ENCODE measurements at places on chromosomes 13 and 19. TPM values are rescaled to one million over a fixed set of nuclear protein-coding genes. Genes with fewer than 3 reads are reported as not detected.

DNA sequence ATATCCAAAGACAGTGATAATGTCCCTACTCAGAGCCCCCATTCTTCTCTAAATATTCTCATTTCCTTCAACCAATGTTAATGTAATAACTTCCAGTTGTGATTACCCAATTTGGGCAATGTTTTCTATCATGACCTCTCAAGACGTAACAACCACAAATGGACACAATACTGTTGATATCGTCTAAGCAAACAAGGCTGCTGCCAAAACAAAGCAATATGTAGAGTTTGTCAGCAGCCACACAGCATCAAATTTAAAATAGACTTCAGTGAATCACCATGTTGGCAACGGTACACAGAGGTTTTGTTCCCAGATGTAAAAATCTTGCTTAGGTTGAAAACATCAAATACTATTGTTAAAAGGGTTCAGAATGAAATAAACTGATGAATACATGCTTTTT is 205.1 kb downstream of the DACH1 start:
- no peak for DNase-seq

- DNase-seq, result no peak
Observed at GRCh38 chr13:113859311-113860050, 4.4 kb downstream of the GAS6 start.

- peak; percentile 32 for DNase-seq
Observed at GRCh38 chr13:26707122-26708006, 53.2 kb downstream of the GPR12 start.

GRCh38 chr13:93058301-93058700 is 168.3 kb upstream of the GPC6 start:
- no peak for DNase-seq

GRCh38 chr19:52566588-52566987 is 3.5 kb upstream of the ZNF701 start:
- DNase-seq, result peak; percentile 55

DNA sequence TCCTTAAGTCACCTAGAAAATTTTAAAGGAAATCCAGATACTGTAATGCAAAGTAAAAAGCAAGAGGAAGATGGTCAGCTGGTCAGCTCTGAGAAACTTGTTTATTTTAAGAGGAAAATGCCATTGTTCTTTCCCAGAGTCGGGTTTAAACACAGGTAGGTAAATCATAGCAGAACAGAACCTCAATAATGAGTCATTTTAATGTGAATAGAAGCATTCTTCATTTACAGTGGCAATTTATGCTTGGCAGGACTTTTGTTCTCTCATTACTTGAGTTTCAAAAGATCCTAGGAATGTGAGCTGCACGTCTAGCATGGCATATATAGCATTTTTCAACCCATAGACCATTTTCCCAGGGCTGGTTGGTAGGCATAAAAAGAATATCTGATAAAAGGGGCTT is 132.3 kb downstream of the LIG4 start:
- no peak for DNase-seq

- DNase-seq, result no peak
Observed at GRCh38 chr19:36330216-36330615, 48.8 kb downstream of the ZFP14 start.

DNA sequence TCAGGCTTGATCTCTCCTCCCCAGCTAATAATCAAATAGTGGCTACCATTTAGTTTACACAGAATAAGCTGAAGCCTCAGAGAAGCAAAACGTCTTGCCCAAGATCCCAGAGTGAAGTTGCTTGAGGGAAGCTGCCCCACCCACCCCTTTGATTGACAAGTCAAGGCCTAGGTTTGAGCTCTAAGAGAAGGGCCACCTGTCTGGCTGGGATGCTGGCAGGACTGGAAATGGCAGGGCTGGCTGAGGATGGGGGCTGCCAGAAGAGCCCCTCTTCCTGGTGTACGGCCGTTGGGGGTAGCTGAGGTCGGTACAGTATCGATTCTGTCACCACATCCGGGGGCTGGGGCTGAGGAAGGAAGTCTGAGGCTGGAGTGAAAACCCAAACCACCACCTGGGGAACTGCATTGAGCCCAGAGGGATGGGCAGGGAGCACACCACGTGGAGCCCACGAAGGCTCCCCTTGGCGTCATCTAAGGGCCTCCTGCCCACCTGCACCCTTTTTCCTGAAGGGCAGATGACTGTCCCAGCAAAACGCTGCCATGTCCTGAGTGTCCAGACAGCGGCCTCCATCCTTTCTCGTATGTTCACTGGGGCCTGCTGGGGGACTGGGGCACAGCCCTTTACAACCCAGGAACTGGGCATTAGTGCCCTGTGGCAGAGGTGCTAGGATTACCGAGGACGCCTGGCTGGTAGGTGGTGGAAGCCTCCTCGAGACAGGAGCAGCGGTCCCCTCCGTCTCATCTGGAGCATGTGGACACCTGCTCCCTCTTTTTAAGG is 1.4 kb upstream of the PRKD2 start:
- peak; percentile 17 for DNase-seq

DNA sequence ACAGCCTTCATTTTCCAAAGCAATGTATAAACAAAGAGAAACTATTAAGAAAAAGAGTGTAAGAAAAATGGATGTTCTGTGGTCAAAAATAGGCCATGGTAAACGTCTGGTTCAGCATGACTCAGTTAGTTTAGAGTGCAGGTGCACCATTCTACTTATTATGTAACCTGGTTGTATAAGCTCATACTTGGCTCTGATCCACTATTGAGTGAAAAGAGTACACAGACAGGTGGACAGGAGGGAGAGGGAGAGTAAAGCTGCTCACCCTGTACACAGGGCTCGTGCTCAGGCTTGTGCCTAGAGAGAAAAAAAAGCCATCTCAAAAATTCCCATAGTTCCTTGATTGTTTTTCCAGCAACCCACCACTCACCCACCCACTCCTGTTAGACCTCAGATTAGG is 85.8 kb upstream of the ZNF91 start:
- DNase-seq, result no peak

IRF2BP1 gene
- total RNA-seq, result 12.1 TPM

UBE2M gene
- total RNA-seq, result 98.8 TPM

PBX4 gene
- total RNA-seq, result 3.0 TPM

CD177 gene
- total RNA-seq, result not detected

DIRAS1 gene
- 1.9 TPM for total RNA-seq

DAND5 gene
- total RNA-seq, result not detected

SIGLEC11 gene
- total RNA-seq, result not detected

TYROBP gene
- total RNA-seq, result not detected

Data from RPMI7951 (cell line).